ENCODE measurements at places on chromosomes 5 and 9.

DNA sequence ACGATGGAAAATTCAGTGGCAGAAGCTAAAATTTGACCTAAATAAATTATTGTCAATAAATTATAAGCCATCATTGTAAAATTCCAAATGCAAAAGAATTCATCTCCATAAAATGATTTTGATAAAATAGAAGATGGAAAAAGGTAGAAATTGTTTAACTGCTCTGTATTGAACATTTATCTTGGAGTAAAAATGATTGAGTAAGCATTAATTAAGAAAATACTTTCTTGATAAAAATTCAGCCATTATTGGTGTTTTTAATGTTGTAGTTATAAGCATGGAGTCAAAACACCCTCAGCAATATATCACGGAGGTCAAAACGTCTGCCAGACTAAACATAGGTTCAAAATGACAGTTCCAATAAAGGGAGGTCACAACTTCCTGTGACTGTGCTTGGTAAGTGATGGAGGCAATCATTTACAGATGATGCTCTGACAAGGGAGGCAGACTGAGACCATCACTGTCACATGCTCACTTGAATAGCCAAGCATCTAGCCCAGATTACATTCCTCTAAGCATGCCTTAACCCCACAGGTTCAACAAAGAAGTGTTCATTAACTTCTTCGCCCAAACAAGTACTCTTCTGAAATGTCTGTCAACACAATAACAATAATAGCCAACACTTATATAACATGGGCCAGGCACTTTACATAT is 69.5 kb downstream of the SH3TC2 start:
- DNase-seq: no peak

GRCh38 chr9:91420501-91421127 is 3.0 kb downstream of the NFIL3 start:
- no peak for DNase-seq

DNA sequence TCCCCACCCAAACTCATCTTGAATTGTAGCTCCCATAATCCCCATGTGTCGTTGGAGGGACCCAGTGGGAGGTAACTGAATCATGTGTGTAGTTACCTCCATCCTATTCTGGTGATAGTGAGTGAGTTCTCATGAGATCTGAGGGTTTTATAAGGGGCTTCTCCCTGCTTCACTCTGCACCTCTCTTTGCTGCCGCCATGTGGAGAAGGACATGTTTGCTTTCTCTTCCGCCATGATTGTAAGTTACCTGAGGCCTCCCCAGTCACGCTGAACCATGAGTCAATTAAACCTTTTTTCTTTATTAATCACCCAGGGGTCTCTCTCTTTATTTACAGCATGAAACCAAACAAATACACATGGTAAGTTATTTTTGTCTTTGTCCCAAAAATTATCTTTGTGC is 726.1 kb downstream of the CDH18 start:
- DNase-seq: no peak

DNA sequence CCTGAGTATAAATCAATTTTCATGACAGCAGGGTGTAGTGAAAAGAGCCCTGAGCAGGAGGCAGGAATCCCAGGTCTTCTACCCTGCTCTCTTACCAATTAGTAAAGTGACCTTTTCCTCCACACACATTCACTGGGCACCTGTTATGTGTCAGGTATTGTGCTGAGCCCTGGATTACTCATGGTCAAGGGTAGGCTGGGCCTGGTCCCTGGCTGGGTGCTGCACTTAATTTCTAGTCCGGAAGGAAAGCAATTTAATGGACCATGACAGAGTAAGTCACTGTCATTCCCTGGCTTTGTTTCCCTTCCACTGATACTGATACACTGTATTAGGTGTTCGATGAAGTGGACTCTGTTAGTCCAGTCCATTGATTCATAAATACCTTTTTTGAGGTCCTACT is 29.1 kb upstream of the BRINP1 start:
- DNase-seq: no peak

DNA sequence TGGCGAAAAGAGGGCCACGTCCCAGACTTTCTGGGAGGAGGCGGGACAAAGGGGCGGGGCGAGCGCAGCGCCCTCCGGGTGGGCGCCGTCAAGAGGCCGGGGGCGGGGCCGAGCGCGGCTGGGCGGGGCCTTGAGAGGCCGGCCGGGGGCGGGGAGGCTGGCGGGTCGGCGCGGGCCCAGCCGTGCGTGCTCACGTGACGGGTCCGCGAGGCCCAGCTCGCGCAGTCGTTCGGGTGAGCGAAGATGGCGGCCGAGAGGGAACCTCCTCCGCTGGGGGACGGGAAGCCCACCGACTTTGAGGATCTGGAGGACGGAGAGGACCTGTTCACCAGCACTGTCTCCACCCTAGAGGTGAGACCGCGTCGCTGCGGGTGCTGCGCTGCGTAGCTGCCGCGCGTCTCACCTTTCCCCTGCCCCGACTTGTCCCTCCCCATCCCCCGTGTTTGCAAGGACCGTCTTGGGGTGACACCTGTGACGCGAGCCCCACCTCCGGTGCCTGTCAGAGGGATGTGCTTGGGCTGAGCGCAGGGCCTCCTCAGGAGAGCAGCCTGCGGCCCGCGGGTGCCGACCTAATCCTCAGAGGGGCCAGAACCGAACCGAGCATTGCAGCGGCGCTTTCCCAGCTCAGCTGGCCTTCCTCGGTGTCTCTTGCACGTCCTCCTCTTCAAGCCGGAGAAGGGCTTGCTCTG is at the start of gene SNX2:
Gene SNX2 (plus strand): TSS at position 220 of the 689 bp plus-strand sequence. CDS start 24 bp downstream, at position 244.
- peak; percentile 95 for DNase-seq

- no peak for DNase-seq
These were observed 261.3 kb downstream of the PIK3R1 start for GRCh38 chr5:68476854-68477253.

DNA sequence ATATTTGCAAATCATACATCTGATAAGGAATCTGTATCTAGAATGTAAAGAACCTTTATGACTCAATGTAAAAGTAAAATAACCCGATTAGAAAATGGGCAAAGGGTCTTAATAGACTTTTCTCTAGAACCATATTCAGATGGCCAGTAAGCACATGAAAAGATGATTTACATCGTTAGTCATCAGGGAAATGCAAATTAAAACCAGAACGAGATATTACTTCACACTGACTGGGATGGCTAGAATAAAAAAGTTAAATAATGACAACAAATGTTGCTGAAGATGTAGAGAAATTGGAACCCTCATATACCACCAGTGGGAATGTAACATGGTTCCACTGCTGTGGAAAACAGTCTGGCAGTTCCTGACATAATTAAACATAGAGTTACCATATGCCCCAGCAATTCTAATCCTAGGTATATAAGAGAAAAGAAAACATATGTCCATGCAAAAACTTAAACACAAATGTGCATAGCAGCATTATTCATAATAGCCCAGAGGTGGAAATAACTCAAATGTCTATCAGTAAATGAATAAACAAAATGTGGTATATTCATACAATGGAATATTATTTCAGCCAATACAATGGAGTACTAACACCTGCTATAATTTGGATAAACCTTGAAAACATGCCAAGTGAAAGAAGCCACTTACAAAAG is 100.4 kb upstream of the MAMDC2 start:
- no peak for DNase-seq

DNA sequence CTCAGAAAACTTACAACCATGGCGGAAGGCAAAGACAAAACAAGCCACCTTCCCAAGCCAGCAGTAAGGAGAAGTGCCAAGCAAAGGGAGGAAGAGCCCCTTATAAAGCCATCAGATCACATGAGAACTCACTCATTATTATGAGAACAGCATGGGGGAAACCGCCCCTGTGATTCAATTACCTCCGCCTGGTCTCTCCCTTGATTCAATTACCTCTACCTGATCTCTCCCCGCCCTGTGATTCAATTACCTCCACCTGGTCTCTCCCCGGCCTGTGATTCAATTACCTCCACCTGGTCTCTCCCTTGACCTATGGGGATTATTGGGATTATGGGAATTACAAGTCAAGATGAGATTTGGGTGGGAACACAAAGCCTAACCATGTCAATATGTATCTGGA is 467.3 kb upstream of the FTMT start:
- no peak for DNase-seq

DNA sequence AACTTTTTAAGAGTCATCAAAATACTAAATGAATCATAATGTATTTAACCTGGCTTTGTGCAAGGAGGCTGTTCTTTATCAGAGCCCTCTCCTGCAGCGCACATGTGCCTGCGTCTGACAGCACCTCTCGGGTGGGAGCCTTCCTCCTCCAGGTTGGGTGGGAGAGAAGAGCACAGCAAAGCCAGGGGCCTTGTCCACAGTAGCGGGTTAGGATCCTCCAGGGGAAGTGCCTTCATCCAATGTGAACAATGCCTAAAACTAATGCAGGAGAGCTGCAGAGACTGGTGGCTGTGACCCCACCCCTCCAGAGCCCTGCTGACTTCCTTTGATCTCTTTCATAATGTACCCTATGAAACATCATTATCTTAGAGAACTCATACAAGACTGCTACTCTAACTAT is 10.2 kb downstream of the UBE2QL1 start:
- DNase-seq: no peak

DNA sequence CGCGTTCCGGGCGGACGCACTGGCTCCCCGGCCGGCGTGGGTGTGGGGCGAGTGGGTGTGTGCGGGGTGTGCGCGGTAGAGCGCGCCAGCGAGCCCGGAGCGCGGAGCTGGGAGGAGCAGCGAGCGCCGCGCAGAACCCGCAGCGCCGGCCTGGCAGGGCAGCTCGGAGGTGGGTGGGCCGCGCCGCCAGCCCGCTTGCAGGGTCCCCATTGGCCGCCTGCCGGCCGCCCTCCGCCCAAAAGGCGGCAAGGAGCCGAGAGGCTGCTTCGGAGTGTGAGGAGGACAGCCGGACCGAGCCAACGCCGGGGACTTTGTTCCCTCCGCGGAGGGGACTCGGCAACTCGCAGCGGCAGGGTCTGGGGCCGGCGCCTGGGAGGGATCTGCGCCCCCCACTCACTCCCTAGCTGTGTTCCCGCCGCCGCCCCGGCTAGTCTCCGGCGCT is at the start of gene DAPK1:
Gene DAPK1 (plus strand): TSS at position 264 of the 442 bp plus-strand sequence. CDS start 1,211 bp downstream, outside the sequence.
- DNase-seq: peak; percentile 80

DNA sequence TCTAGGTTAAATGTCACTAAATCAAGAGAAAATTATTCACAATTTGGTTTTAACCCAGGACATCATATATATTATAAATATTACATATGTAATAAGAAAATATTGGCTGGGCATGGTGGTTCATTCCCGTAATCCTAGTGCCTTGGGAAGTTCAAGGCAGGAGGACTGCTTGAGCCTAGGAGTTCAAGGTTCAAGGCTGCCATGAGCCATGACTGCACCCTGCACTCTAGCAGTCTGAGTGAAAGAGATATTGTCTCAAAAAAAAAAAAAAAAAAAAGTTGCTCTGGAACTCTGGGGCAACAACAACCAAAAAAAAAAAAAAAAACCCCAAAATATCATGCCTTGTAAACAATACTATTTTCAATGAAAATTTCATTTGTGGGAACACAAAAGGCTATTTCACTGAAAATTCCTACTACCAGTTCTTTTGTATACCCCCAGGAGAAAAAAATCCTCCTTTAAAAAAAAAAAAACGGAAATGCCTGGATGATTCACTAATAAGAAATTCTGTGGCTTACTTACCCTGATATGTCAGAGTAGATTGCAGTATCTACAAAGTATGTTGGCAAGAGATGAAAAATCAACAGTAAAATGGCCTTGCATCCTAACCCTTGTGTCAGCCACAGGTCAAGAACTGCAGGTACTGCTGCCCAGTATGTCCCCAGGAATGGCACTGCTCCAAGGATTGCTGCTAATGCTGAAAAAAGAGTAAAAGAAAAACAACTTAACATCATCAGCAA is 22.6 kb upstream of the CTNNAL1 start:
- no peak for DNase-seq

GRCh38 chr5:40464511-40464910 is 215.2 kb upstream of the PTGER4 start:
- no peak for DNase-seq

DNA sequence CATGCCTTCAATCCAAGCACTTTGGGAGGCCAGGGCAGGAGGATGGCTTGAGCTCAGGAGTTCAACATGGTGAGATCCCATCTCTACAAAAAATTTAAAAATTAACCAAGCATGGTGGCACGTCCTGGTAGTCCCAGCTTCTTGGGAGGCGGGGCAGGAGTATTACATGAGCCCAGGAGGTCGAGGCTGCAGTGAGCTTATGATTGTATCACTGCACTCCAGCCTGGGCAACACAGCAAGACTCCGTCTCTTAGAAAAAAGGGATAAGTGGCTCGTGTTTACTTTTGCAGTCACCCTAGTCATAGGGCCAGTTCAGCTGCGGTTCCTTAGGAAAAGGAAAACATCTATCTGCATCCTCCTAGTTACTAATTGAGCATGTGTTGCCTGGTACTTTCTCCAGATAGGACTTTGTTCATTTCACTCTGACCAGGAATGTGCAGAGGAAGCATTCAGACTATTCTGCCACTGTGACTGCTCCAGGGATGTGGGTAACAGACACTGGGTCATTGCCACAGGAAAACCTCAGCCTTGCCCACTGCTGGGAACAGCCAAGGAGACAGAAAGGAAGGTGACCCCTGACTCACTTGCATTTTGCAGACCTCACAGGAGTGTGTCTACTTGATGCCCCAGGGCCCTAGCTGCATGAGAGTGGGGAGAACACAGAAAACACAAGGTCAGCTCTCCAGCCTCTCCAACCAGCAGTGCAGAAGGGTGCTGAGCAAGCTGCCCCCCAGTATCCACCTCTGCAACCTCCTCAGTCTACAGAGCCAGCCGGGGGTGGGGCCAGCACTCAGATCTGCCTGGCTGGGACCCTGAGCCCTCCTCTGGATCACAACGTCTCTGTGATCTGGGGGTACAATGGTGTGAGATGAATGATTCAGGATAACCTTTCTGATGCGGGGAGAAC is 33.9 kb upstream of the ALDH1B1 start:
- no peak for DNase-seq

- DNase-seq: no peak
These were observed 186.6 kb downstream of the ATP10B start for GRCh38 chr5:160665460-160665859.

GRCh38 chr5:138942861-138943260 is 67.7 kb upstream of the LRRTM2 start:
- DNase-seq: no peak

DNA sequence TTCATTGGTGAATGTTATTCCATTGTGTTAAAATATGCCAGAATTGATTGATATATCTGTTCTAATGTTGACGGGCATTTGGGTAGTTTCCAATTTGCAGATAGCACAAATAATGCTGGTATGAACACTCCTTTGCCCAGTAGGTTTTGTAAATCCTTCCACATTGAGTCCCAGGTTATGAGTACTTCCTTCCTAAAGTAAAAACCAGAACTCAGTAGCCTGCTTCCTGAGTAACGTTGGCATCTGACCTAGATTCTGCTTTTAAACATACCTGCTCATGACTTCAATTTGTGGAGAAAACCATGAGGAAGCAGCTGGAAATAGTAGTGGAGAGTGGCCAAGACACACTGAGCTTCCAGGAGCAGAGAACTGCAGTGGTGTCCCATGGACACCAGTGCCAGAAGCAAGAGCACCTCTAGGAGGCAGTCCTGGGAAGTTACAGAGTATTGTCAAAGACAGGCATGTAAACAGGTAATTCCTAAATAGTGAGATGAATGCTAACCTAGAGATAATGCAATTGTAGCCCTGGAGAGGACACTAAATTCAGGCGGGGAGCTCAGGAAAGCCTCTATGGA is 24.3 kb upstream of the RASGRF2 start:
- DNase-seq: no peak

- DNase-seq: no peak
These were observed 120.7 kb upstream of the PCA3 start for GRCh38 chr9:76643399-76644117.

GRCh38 chr5:79746642-79747569 is 57.3 kb downstream of the CMYA5 start:
- DNase-seq: no peak

GRCh38 chr5:57175551-57176309 is 1.9 kb downstream of the GPBP1 start:
- peak; percentile 46 for DNase-seq

GRCh38 chr9:94921092-94921471 is 194.6 kb downstream of the AOPEP start:
- DNase-seq: no peak

GRCh38 chr5:57302164-57302563 is 128.3 kb downstream of the GPBP1 start:
- no peak for DNase-seq
